Nephron progenitor cell (in vitro differentiated cells): ENCODE measurements at places on chromosomes 13 and 19.

GRCh38 chr19:32289566-32290210 lies 55.7 kb upstream of the ZNF507 start:
- no peak for DNase-seq

- DNase-seq = no peak
Measured at GRCh38 chr19:5832527-5833216, 6.8 kb downstream of the FUT6 start.

- DNase-seq = no peak
Measured at GRCh38 chr13:70171151-70171550, 62.9 kb upstream of the KLHL1 start.

- DNase-seq = no peak
Measured at GRCh38 chr13:86862137-86862536, 809.0 kb upstream of the SLITRK5 start.
